Activated CD8-positive, alpha-beta memory T cell treated with anti-CD3 and anti-CD28 coated beads, Interleukin-2, amount 50 U/mL, for 48 hours (primary cell): ENCODE measurements at places on chromosomes 11 and 22.

DNA sequence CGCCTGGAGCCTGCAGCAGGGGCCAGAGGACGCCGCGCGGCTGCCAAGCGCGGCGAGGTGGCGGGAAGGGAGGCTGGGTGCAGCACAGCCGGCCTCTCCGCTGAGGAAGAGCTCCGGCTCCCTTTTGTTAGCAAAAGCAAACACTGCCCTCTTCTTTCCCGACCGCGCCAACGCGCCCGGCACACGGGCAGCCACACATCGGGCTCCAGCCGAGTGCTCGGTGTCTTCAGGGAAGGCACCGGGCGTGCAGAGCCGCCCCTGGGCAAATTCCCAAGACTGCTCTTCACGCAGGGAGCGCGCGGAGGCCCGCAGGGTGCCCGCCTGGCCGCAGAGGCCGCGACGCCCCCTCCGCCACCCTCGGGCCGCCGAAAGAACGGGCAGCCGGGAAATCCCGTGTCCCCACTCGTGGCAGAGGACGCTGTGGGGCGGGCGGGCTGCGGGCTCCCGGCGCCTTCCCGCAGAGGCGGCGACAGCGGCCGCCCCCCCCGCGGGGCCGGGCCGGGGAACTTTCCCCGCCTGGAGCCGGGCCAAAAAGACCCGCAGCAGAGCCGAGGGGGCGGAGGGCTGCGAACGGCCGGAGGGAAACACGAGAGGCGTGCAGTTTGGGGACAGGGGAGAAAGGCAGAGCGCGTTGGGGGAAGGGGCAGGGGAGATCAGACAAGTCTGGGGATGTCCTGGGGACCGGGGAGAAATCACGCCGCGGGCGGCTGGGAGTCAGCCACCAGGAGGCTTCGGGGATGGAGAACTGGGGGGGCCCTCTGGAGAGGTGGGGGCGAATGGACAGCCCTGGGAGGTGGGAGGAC, 931 bp downstream of the CADM1 start:
- DNase-seq, result peak; percentile 61

GRCh38 chr11:62612366-62613290, at the start of the genes EML3 and ROM1:
EML3 (minus strand) TSS chr11:62612775; CDS start chr11:62612457, 318 bp downstream.
ROM1 (plus strand) TSS chr11:62613257; CDS start chr11:62613282, 25 bp downstream.
- peak; percentile 96 for DNase-seq

DNA sequence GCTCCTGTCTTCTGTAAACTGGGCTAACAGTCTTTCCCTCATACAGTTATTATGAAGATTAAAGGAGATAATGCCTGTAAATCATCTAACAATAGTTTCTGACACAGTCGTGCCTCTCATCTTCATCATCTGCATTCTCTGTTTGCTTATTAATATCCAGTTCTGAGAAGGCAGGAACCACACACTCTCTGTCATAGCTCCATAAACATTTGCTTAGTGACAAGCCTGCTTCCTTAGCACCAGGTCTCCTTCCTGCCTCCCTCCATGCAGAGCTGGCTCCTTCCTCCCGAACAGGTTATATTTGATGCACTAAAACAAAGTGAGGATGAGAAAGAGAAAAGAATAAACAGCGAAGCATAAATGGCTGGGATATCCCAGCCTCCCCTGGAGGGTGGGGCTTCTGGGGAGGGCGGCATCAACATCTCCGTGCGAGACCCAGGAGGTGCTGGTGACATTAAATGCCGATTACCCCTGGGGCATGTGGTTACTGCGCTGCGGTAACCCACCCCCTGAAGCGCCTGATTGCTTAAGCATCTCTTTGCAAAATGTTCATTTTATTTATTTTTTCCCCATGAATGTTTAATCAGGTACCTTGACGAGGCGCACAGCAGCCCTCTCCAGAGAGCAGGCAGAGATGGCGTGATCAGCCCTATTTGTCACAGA, 404.9 kb downstream of the NXPE2 start:
- no peak for DNase-seq

DNA sequence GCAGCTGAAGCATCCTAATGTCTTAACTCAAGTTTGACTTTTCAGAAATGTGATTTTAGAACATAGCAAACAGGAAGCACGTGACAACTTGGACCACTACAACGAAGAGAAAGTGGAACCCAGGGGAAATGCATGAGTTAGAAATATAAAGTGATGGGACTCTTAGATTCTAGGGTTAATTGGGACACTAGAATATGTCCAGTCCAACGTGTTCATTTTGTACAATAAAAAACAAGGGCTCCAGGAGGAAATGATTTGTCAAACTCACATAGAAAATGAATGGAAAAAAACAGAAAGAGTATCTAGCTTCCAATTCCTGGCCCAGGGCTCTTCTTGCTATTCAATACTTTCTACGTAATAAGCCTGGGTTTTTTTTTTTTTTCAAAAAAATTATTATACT, 30.7 kb downstream of the TIMP3 start:
- DNase-seq, result no peak

GRCh38 chr11:129709801-129710398, 105.7 kb upstream of the TMEM45B start:
- peak; percentile 40 for DNase-seq

DNA sequence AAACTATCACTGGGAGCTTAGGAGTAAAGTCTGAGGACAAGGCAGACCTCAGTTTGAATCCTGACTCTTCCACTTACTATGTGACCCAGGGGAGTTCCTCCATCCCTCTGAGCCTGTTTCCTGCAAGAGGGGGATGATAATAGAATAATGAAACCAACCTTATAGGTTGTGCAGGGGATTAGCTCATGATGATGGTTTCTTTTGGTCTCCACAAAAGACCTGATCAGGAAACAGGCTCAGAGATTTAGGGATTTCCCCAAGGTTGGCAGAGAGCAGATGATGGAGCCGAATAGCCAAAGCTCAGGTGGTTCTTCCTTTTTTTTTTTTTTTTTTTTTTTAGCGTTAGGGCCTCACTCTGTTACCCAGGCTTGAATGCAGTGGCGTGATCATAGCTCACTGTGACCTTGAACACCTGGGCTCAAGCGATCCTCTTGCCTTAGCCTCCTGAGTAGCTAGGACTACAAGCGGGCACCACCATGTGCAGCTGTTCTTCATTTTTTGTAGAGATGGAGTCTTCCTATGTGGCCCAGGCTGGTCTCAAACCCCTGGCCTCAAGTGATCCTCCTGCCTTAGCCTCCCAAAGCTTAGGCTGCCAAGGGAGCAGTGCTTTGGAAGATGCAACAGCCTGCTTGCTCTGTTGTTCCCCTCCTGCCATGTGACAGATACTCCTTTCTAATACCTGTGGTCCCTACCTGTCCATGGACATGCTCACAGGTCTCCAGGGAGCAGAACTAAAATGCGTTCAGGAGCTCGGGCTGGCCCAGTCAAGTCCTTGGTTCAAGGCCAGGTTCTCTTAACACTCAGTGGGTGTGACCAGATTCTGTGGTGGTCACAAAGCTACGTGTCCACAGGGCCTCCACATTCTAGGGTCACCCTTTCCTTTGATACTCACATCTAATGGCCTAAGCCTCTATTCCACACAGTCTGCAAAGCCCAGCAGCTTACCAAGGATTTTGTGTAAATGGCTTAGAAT, 22.3 kb downstream of the PATZ1 start:
- DNase-seq, result no peak

DNA sequence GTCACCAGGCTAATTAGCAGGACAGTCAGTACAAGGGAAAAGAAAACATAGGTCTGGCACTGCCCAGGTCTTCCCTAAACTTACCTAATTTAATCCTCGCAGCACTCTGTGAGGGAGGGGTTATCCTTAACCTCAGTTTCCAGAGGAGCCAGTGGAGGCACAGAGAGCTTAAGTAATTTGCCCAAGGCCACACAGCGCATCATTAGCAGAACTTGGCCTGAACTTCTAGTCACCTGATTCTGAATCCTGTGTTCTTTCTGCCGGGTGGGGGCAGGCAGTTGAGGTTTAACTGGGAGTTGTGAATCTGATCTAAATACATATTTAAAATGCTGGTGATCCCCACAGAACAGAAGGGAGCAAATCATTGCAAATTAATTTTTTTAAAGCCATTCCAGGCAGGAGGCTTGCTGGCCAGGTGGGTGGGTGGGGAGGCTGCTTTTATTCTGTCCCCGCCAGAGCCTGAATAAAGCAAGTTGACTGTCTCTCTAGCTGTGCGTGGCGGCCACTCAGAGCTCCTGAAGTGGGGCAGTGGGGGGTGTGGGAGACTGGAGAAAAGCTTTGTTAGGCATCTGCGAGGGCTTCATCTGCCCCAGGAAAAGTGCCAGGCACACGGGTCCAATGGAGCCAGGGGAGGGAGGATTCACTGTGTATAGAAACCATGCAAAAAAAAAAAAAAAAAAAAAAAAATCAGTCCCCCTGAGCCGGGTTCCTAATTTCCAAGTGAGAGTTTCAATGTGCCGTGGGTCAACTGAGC, 66.1 kb downstream of the NFAM1 start:
- DNase-seq, result no peak

DNA sequence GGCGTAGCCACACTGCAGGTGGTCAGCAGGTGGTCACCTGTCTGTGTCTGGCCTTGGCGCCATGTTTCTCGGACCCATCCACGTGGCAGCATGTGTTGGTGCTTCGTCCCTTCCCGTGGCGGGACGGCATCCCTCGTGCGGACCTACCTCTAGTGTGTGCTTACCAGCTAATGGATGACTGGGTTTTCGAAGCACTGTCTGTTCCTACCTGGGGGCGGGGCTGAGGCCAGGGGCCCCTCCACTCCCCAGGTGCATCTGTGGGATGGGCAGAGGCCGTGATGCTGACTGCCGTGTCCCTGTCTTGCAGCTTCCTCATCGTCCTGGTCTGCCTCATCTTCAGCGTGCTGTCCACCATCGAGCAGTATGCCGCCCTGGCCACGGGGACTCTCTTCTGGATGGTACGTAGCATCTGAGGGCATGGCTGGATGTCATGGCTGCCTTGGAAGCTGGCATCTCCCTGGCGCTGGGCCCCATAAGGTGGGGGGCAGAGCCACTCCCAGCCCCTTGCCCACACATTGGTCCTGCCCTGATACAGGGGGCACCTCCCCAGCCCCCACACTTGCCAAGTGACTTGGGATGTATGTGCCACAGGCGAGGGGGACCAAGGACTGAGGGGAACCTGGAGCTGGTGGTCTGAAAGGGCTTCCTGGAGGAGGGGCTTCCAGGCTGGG, 82.9 kb downstream of the KCNQ1 start:
- peak; percentile 39 for DNase-seq

GRCh38 chr22:31818481-31819392, 64.9 kb downstream of the DEPDC5 start:
- peak; percentile 57 for DNase-seq

DNA sequence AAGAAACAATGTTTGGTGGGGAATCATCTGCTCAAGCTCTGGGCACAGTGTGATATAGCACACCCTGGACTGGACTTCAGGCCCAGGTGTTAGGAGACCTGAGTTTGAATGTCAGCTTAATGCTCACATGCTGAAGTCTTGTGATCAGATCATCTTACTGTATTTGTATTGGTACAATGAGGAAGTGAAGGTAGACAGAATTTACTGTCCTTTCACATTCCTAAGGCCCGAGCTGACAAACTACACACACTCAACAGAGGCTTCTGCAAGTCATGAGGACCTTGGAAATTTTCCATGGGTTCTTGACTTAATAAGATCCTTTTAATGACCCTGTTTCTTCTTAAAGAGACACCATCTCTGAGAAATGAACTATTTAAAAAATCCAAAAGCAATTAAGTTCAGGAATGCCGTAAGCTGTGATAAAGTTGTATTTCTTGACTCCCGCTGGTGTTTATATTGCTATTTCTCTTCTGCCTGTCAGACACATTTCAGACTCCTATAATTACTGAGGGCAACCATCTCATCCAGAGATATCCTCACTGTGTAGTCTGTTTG, 802.0 kb downstream of the DLG2 start:
- DNase-seq, result no peak
